WTC11 (cell line): ENCODE measurements at places on chromosomes 6 and 20.

GRCh38 chr20:2507875-2508630 is 662 bp downstream of the ZNF343 start:
- DNase-seq: no peak

GRCh38 chr6:133503336-133503729 is 262.2 kb downstream of the EYA4 start:
- DNase-seq: no peak

DNA sequence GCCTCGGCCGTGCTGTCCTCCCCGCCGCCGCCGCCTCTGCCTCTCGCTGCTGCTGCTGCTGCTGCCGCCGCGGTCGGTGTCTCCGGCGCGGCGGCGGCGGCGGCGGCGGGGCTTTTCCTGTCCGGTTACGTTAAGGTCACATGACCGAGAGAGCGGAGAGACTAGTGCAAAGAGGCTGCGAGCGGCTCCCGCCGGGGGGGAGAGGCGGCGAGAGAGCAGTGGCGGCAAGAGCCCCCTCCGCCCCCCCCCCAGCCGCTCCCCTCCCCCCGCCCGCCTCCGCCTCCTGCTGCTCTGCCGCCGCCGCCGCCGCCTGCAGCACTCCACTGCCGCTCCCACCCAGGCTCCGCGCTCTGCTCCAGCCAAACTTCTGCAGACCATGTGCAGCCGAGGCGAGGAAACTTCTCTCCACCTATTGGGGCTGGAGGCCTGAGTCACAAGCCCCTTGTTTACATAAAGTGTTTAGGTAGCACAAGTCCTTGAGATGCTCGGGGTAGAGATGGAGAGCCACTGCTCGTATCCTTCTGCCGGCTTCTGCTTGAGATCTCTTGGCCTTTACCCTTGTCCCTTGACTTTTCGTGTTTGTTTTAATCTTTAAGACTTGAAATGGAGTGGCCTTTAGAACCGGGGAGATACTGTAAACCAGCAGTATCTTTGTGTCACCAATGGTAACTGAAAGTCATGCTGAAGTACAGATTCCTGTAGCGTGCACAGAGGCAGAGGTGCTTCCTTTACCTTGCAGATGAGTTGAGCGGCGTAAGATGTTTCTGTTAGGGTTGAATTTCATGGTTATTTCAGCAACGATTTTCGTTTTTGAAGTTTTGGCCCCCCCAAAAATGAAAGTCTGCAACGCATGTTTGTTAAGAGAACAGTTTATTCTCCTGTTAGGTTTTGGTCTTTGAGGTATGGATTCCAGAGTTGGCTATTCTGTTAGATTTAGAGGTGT is at the start of gene ZBTB2:
Gene ZBTB2, minus strand, starts transcription at position 89 of the 943 bp plus-strand sequence. CDS start 17,922 bp downstream, outside the sequence.
- peak; percentile 71 for DNase-seq

DNA sequence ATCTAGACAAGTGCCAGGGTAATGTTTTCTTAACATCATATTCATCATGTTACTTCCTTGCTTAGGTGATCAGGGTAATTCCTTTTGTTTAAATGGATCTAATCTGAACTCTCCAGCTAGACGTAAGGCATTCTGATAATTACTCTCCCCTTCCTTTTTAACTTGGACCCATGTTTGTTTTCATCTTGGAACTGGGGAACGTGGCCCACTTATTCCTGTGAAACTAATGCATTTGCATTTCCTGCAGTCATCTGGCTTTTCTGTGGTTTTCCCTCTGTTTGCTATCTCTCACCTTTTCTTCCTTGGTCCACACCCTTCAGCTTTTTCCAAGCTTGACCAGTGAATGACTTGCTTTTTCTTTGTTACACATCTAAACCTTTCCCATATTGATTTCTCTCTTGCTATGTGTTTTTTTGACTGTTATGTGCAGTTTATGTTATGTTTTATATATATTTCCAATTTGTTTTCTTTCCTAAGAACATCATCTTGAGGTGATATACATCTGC is 33.3 kb downstream of the SLX4IP start:
- DNase-seq: no peak

DNA sequence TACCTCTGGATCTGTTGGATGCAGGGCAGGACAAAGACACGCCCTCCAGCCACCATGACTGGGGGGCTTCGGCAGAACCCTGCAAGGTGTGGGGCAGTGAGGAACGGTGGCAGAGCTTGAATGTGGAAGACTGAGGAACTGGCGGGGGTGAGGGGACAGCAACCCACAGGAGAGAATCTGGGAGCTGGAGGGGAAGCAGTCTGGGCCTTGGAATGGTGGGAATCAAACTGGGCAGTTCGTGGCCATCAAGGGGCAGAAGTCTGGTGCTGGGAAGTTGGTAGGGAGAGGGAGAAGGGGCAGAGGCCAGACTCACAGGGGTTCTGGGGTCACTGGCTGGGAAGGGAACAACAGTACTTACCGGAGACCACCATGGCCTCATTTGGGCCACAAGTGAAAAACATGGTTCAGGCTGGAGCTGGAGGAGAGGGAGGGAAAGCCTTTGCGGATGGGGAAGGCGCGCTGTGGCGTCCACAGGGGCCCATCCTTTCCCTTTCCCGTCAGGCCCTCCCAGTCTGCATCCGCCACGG is 635 bp downstream of the FLOT1 start:
- no peak for DNase-seq

GRCh38 chr20:56461576-56461975 is 6.9 kb upstream of the RTF2 start:
- DNase-seq: no peak

GRCh38 chr6:113047932-113048331 is 700.8 kb downstream of the RFPL4B start:
- DNase-seq: no peak

DNA sequence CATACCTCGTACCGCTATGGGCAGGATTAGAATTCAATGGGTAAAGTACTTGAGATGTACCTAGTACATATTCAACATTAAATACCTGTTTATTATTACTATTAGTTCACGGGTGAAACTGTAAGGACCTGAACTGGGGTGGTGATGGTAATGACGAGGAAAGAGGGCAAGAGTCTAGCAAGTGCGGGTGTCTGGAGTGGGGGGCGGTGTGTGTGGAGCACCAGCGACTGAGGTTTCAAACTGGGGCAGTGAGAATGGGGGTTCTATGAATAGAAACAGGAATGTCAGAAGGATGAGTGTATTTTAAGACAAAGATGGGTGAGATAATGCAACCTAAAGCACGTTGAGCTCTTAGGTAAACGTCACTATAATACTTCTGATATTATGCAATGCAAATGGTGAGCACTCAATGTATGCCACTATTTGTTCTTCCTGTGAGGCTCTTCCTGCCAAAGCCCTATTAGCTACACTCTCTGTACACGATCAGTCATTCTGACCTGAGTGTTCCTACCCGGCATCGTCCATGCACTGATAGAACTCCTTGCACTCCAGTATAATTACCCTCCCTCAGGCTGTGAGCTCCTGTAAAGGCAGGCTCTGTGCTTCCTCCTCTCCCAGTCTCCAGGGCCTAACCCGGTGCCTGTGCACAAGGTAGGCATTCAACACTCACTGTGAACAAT is 55.0 kb downstream of the ALDH5A1 start:
- DNase-seq: no peak

DNA sequence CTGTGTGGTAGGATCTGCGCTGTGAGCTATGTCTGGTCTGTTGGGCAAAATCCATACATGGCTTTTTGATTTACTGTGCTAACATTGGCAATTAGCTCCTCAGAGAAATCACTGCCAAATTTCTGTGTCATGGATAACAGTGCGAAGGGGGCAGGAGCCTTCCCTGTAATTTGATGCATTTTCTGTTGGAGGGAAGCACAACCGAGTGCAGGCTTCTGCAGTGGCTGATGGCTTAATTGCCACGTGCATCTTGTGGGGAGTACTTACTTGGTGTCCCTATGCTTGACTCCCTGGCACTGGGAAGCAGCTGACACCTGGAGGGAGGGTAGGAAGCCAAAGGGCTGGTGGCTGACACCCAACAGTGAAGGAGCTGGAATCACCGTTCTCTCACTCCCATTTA is 99.3 kb upstream of the PROKR2 start:
- no peak for DNase-seq

DNA sequence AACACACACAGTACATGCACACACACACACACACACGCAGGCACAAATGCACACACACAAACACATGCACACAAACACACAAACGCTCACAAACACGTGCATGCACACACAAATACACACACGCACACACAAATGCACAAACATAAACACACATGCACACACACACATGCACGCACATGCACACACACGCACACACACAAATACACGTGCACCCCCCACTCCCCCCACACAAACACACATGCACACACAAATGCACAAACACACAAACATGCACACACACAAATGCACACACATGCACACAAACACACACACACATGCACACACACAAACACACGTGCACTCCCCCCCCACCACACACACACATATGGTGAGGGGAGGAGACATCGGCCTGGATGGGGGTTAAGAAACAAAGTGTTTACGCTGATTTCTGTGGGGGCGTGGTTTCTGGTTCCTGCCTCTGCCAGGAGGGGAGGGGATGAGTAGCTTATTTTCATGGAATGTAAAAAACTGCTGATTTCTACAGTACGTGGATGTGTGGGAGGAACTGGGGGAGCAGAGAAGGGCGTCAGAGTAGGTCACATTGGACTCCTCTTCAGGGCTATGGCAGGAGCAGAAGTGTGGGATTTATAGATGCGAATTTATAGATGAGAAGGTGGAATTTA is 607.2 kb downstream of the QKI start:
- no peak for DNase-seq

DNA sequence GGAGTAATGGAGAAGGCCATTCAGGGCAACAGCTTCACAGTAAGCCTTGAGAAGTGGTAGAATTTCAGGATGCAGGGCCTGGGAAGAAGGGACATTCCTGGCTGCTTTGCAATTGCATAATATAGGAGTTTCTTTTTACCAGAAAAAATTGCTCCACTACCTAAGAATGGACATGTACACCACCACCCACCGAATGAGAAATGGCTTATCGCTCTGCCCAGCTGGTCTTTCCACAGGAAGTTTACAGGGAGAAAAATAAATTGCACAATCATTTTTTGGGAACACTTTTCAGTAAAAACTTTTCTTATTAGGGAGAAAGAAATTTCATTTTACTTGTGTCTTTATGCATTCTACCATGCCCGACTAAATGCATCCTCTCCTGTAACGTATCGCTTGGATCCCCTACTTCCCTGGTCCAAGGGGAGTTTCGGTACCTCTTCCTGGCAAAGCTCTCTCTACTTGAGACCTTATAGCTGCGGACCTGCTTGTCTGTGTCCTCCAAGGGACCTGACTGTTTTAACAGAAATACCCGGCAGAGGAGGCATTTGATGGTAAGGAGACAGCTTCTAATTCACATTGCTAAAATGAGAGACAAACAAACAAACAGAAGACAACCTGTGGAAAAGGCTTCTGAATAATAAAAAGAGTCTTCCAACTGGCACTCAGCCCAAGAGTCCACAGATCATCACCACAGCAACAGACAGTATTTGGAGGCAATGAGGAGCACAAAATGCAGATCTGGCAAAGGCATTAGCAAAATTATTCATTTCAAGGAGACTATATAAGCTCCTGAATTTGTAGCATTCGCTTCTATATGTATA is 54.2 kb downstream of the MAP3K5 start:
- no peak for DNase-seq

- no peak for DNase-seq
These were observed 16.1 kb downstream of the ISM1 start for GRCh38 chr20:13236990-13237720.

- no peak for DNase-seq
These were observed 2.4 kb downstream of the PHF3 start for GRCh38 chr6:63637865-63638445.

DNA sequence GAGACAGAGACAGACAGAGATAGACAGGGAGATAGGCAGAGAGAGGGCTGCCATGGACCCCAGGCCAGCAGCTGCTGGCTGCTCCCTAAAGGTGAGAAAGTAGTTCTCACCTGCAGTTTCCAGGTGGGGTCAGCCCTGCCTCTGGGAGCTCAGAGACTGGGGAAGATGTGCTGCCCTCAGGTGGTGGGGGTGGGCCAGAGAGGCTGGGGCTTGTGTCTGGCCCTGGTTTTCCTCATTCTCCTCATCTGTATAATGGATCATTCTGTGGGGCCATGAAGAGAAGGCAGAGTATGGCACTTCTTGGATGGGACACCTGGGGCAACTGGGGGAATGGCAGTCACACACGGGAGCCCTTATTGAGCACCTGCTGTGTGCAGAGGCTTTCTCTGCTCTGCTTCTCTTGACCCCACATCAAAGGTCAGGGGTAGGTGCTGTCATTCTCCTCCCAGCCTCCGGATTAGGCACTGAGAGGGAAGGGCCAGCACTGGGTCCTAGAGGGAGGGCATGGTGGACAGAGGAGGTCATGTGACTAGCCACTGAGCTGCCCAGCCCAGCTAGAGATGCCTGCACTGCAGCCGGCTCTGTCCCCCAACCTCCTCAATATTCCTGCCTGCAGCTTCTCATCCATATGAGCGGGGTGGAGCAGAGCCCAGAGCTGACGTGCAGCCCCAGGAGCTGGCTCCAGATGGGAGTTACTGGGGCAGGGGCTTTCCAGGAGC is 4.1 kb downstream of the ANGPT4 start:
- DNase-seq: peak; percentile 58

GRCh38 chr20:3103369-3104032 is 19.0 kb upstream of the AVP start:
- DNase-seq: no peak

- no peak for DNase-seq
These were observed 25.8 kb downstream of the MKKS start for GRCh38 chr20:10408108-10408813.

GRCh38 chr6:12034837-12035236 is 22.7 kb downstream of the HIVEP1 start:
- DNase-seq: no peak

- DNase-seq: peak; percentile 96
These were observed at the start of gene PIGU for GRCh38 chr20:34676642-34677373. Gene PIGU, minus strand, starts transcription at chr20:34677092. Its CDS starts 7 bp downstream, at chr20:34677085.

GRCh38 chr6:151110576-151110905 is 129.2 kb upstream of the AKAP12 start:
- DNase-seq: no peak

DNA sequence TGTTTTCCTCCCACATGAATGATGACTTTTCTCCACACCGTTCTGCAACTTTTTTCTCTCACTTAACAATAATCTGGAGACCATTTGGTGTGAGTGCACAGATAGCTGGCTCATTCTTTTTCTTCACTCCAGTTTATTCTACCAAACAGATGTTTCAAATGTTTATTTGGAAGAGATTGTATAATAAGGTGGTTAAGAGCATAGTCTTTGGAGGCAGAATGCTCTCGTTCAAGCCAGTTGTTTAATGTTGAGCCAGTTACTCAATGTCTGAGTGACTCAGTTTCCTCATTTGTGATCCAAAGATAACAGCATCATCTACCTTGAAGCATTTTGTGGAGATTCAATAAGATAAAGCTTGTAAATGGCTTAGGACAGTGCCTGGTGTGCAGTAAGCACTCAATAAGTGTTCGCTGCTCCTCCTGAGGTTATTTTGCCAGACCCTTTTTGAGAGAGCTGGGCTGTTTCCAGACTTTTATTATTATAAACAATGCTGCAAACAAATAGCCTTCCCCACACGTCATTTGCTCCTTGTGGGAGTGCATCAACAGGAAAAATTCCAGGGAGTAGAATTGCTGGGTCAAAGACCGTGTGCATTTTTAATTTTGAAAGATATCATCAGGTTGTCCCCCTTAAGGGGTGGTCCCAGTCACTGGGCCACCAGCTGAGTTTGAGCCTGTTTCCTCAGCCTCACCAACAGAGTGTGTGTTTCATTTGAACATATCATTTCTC is 70.6 kb downstream of the VEGFA start:
- DNase-seq: no peak
